ENCODE measurements at places on chromosomes 12 and 14. TPM values are rescaled to one million over a fixed set of nuclear protein-coding genes. Genes with fewer than 3 reads are reported as not detected.

M6PR gene
- 223 TPM for total RNA-seq

RBP5 gene
- not detected for total RNA-seq

RNF212B gene
- 0.35 TPM for total RNA-seq

RTL1 gene
- not detected for total RNA-seq

SLC7A7 gene
- total RNA-seq = 12.7 TPM

PDZRN4 gene
- 0.25 TPM for total RNA-seq

DNA sequence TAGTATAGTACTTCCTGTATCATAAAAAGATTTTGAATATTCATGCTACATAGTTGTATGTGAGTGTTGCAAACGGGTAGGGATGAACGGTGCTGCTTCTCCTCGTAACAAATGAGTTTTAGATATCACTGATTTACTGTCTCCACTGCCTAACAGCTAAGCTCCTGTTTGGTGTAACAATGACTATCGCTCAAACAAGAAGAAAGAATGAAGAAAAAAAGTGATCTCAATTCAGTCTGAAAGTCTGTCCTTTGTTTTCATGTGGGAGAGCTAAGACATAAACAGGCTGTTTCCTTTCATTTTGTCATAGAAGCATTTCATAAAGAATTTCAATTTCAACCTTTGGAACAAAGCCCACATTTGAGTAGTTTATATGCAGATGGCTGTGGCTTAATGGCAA, 26.1 kb upstream of the RTRAF start:
- no peak for DNase-seq

DNA sequence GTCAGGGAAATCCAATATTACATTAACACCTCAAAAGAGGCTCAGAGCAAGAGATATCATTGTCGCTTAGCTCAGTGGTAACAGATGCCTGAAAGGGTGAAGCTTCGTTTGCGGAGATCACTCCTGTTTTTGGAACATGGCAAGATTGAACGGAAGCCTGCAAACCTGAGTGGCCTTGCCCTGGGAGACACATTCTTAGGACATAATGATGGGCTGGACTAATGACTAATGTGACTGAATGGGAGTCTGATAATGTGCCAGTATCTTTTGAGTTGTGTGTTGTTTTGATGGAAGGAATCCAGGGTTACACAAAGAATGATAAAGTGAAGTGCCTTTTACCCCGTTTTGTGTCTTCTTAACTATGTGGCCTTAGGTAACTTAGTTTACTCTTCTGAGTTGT, 109.3 kb upstream of the IFNG-AS1 start:
- no peak for DNase-seq

DNA sequence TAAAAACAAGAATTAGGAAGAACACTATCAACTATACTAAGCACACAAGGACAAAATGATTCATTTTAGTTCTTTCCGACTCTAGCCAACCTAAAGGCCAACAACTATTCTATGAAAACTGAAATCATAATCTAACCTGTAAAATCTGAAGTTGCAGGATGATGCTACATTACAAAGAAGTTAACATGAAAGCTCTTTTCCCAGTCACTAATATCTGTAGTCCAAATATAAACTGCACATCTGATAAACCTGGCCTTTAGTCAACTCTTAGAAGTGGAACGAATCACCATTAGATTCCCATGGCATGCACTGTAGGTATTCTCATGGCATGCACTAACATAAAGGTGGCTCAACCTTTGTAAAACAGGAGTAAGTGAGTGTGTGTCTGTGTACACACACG, 41.7 kb downstream of the BLTP3B start:
- no peak for DNase-seq

DNA sequence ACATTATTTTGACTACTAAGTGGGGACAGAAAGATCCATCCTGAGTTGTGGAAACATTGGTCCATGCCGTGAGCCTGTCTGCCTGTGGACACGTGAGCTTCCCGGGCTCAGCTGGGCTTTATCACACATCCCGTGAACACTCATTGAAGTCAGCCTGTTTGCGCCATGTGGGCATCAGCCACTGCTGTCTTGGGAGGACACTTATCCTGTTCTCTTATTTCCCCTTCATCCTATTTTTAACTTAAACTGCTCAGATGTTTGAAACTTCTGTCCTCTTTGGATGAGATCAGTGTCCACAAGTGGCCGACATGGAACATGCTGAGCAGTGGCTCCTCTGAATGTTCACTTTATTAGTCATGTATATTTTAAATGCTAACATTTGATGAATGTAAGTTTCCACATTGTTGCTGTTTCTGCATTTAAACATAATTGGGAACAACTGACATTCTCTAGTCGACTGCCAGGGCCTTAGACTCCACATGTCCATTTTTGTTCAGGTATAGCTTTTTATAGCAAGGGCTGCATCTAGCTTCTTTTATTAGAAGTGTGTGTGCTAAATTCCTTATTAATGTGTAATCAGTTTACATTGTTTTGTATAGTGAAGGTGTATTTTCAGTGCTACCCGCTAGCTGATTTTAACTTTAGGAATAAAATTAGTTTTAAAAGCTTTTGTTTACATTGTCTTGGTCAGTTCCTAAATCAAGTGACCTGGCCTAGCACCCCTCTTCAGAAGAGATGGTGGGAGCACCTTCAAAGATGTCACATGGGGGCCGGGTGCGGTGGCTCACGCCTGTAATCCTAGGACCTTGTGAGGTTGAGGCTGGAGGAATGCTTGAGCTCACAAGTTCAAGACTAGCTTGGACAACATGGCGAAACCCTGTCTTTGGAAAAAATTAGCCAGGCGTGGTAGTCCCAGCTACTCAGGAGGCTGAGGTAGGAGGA, 24.0 kb downstream of the RNF34 start:
- no peak for DNase-seq

- DNase-seq = no peak
Measured at GRCh38 chr12:78198896-78199295, 368.2 kb downstream of the NAV3 start.

DNA sequence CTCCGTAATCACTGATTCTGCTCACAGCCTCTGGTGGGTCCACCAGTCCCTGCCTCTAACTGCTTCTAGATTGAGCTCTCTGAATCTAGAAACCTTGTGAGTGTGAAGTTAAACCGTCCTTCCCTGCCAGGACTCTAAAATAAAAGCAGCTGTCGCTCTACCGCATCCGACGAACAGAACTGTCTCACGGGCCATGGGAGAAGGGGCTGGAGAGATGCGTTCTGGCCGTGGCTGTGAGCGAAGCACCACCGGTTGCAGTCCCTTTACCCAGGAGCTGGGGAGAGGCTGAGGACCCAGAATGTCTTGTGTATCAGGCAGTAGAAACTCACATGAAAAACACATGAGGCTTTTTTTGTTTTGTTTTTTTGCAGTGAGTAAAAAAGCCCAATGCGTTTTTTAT, 159.6 kb downstream of the PIWIL1 start:
- no peak for DNase-seq

DNA sequence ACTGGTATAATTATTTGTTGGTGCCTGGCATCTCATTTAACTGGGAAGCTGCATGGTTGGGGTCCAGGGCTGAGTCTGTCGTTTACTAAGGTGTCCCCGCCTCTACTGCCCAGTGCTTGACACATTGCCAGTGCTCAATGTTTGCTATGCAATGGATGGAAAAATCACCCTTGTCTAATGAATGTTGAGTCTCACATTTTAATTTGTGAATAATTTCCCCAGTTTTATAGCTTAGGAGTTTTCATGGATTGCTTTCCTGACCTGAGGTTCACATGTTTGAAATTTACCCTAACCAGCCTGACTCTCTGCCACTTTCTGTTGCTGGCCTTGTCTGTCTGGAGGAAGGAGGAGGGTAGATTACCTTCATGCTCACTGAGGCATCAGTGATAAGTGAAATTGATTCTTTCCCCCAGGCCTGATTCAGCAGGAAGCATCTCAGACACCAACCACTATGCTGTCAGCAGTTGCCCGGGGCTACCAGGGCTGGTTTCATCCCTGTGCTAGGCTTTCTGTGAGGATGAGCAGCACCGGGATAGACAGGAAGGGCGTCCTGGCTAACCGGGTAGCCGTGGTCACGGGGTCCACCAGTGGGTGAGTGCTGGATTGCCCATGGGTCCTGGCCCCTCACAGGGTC, 2.4 kb downstream of the DHRS2 start:
- no peak for DNase-seq

DNA sequence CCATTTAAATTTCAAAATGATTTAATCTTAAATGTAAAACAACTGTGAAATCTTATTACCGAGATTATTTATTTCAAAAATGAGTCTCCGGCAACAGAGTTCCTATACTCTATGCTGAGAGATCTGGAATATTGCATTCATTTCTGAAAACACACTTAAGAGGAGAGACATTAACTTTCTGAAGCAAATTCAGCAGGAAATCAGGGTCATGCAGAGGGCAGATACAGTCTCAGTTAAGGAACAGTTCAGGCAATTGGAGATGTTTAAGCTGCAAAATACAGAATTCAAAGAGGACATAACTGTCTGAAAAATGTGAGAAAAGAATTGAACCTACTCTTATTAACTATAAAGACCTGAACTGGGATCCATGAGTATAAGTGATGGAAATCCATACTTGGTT, 320.7 kb downstream of the PAWR start:
- DNase-seq = no peak

- DNase-seq = no peak
Measured at GRCh38 chr12:126093908-126094307, 1028.7 kb downstream of the AACS start.

DNA sequence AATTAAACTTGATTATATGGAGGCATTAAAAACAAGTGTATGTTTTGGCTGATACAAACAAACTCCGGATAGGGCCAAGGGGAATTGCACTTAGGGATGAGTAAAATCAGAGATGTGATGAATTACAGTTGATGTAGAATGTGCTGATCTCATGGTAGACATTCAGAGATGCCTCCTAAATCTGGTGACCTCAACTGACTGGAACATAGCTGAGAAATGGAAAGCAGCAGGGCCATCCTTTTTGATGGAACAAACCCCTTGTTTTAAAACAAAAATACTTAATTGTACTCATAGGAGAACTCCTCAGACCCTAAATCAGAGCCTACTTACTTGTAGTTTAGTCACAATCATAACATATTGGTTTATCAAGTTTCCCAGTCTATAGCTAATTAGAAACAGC, 122.8 kb downstream of the C12orf75 start:
- DNase-seq = no peak

DNA sequence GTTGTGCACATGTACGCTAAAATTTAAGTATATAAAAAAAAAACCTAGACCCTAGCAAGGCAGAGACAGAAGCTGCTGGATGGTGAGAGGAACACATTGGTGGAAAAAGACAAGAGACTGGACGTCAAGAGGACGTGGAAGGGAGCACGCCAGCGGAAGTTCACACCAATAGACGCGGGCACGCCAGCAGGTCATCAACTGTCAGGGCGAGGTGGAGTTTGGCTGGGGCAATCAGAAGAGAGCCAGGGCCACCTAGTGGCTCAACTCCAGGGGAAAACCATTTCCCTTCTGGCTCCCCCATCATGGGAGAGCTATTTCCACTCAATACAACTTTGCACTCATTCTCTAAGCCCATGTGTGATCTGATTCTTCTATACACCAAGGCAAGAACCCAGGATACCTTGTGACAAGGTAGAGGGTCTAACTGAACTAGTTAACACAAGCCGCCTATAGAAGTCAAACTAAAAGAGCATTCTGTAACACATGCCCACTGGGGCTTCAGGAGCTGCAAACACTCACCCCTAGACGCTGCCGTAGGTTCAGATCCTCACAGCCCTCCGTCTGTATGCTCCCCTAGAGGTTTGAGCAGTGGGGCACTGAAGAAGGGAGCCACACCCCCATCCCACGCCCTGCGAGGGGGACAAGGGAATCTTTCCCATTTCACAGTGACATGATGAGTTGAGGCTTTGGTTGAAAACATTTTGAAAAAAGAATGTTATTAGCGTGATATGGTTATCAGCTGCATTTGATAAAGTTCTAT, 702.7 kb downstream of the TMTC2 start:
- DNase-seq = no peak

DNA sequence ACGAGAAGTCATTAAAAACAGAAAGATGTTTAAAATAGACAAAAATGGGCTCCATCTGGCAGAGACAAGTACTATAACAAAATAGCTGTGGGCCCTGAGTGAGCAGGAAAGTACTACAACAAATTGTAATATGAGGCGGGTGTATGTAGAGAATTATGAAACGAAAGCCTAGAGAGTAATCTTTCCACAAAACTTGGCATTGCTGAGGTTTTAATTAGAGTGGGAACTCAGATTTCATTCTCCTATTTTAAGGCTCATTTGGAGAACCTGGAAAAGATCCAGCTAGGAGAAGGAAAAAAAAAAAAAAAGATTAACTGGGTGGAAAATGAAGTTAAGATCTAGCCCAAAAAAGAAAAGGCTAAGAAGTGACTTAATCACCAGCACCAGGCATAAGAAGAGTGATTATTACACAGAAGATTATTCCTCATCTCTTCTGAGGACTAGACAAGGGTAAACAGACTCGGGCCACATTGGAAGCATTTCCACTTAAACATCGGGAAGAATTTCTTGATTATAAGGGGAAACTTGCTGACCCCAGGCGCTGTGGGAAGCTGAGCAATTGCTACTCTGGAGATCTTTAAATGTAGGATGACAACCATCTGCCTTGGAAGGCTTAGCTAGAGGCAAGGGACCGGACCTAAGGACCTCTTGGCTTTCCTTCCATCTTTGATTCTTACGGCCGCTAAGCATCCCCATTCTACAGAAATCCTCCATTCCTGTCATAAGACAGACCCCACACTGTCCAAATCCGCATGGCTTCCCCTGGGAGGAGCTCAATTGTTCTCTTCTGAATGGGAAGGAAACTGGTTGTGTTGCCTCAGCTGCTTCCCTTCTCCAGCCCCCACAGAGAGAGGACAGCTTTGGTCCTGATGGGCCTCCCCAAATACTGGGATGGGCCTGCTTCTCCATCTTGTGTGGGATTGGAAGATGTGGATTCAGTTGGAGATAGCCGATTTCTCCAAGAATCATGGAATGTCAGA, 40.6 kb downstream of the IGF1 start:
- no peak for DNase-seq

GRCh38 chr12:1853716-1854115, 33.4 kb downstream of the LRTM2 start:
- DNase-seq = no peak

GRCh38 chr14:54213536-54213935, 183.3 kb upstream of the CDKN3 start:
- no peak for DNase-seq

- DNase-seq = no peak
Measured at GRCh38 chr14:105294142-105294597, 6.6 kb downstream of the BRF1 start.

DNA sequence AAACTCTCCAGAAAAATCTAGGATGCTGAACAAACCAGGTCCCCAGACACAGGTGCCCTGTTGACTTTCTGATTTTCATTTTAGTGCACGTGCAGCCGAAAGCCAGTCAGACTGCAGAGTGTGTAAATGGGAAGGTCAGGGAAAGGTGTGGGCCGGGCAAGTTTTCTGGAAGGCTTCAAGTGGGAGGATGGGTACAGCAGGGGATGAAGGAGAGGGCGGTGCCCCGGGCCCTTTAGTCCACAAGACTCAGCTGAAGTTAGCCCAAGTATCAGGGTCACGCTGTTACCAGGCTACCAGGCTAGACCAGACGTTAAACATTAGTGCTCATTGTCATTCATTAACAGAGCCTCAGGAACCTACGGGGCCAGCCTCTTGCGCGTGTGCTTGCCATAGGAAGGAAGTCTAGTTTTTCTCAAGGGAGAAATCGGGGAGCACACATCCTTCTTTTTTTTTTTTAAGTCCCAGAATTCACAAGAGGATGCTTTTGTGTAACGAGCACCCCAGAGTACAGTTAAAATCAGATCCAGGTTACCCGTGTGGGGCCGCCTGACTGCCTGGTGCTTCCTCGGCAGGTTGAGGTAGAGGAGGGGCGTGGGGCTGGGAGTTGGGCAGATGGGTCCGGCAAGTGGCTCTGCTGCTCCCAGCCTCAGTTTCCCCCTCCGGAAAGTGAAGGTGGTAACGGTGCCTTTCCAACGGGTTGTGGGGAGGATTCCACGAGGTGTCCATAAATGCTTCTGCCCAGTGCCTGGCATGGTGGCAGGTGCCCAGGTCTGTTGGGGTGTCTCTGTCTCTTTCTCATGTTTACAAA, 19.1 kb downstream of the BCL7A start:
- DNase-seq = peak; percentile 98
